GM20000 (cell line): ENCODE measurements at places on chromosomes 4 and X.
A peak's percentile ranks its signal among the peaks of the same experiment; 100 is the strongest.

DNA sequence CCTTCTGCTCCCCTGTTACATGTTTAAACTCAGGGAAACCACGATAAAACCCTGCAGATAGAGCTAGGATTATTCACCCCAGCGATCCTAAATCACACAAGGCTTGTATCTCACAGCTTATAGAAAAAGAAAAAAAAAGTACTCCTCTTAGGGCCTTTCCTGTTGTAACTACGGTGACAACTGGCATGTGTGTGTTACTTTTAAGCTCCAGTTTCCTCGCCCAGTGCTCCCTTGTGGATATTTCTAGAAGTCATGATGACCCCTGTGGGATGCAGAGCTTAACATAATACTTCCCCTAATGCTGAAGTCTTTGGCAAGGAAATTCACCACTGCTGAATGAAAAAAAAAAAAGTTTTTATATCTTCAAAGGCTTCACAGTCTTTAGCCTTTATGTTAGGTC is 114.7 kb downstream of the NWD2 start:
- DNase-seq = no peak

- DNase-seq = peak; percentile 34
Observed at GRCh38 chr4:103915224-103915869, 195.6 kb upstream of the TACR3 start.

DNA sequence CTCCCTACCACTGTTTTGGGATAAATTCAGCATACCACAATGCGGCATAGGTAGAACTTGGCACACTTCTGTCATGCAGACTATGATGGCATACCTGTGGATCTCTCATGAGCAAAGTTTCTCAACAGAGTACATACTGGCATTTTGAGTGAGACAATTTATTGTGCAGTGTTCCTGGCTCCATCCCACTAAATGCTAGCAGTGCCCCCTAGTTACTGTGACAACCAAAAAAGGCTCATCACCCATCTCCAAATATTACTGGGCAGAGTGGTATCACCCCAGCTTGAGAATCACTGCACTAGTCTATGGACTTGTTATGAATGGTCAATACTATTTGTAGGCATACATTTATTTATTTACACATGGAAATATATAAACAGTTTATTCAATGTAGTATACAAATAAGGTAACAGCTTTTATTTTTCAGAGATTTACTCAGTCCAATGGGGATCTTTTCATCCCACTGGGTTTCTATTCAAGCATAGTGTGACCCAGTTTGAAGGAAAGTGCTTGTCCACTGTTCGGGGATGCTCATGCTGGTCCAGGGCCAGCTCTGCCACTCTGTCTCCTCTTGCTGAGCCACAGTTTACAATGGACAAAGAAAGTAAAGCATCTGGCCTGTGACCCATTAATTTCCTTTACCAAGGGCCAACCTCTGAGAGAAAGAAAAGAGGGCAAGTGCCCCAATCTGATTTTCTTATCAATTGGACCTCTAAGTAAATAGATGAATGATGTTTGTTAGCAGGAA is 81.0 kb upstream of the IL2 start:
- no peak for DNase-seq

- no peak for DNase-seq
Observed at GRCh38 chr4:34105311-34105710, 2139.0 kb downstream of the ARAP2 start.

DNA sequence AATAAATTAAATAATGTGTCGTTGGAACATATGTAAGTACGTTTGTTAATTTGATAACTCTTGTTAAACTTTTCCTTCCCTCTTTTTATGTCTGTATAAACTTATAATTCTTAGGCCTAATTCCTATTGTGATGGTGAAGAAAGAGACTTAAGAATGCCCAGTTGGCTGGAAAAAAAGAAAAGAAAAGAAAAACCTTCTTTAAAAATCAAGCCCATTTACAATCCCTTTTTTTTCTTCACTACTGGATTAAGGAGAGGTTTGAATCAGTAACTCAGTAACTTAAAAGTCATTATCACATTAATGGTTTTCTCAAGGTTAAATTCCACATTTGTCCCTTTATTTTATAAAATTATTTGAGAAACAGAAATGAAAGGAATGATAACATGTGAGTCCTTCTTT is 253.3 kb upstream of the MAGEB2 start:
- DNase-seq = no peak

GRCh38 chrX:115360220-115360781 is 70.8 kb downstream of the LUZP4 start:
- no peak for DNase-seq

DNA sequence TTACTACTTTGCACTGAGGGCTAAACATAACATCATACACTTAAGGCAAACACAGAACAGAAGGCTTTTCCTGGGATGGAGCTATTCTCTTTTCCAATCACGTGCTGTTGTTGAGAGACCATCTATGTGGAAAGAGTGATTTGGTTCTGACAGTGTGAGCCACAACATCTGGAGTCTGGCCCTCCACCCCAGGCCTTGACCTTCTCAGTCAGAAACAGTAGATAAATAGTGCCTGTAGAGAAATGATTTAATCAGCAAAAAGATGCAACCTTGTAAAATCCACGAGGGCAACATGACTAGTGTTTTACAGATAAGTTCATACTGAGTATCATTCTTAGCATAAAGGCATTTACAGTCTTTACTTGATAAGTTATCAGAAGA is 10.8 kb upstream of the SFRP2 start:
- DNase-seq = no peak

DNA sequence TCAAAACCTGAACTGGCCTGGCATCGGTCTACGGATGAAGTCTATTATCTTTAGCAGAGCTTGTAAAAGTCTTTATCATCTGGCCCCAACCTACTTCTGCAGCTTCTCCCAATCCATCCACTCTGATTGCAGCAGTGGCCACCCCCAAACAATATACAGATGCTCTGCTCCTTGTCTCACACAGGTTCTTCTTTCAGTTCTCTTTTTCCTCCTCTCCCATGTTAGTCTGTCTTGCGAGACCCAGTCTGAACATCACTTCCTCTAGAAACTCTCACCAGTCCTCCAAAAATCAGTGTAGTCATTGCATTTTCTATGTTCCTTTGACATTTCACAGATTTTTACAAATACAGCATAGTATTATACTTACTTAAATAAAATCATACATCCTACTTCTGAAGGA is 163.0 kb downstream of the FRMPD4 start:
- no peak for DNase-seq

GRCh38 chr4:20552004-20552403 is 148.3 kb upstream of the PACRGL start:
- DNase-seq = no peak

DNA sequence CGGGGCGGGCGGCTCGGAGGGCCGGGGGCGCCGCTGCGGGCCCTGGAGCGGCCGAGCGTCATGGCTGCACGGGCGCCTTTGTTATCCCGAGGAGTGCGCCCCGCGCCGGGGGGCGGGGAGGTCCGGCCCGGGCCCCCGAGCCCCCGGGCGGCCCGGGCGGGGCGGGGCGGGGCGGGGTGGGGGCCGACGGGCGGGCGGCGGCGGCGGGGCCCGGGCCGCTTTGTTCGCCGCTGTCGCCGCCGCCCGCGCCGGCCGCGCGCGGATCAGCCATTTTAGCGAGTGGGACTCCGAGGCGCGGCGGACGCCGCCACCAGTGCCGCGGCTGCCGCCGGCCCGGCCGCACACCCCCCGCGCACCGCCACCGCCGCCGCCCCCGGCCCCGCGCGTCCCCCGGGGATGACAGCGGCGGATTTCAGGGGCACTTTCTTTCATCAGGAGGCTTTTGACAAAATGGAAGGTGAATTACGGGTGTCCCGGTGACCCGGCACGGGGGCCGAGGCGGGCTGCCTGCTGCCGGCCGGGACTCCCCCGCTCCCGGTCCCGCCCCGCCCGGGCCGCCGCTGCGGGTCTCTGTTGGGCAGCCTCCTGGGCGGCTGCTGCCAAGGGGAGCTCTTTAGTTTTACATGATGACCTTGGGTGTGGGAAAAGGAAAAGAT is 1.2 kb downstream of the HMGB3 start:
- DNase-seq = peak; percentile 36

- no peak for DNase-seq
Observed at GRCh38 chr4:173073939-173074500, 94.6 kb upstream of the GALNT7 start.

GRCh38 chrX:106042296-106042695 is 3.8 kb upstream of the SERPINA7 start:
- no peak for DNase-seq

DNA sequence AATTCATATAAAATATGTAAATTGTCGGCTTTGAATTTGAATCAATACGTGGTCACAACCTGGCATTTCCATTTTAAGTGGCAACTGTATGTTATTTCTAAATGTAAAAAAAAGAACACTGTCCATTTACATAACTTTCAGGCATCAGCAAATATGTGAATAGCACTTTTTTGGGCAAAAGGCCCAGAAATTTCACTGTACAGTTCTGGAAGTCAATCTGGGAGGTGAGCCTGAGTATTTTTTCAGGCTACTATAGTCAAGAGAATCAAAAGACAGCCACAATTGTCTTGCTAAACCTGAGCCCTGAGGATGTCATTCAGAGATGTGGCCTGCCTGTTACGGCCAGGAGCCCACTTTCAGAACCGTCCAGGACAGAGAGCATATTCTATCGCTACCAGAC is 543.9 kb upstream of the MAGEB2 start:
- no peak for DNase-seq

- DNase-seq = peak; percentile 58
Observed at GRCh38 chr4:190014771-190015537, 12.1 kb downstream of the FRG2 start.

DNA sequence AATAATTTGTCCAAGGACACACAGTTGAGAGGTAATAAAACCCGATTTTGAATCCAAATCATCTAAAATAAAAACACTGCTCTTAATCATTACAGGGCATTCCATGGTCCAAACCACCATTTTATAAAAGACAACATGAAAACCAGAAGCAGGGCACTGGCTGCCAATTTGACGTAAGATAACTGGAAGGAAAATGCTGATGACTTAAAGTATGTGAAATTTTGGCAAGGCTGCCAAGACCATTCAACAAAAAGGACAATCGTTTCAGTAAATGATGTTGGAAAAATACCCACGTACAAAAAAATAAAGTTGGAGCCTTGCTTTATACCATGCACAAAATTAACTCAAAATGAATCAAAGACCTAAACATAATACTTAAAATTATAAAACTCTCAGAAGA is 344.4 kb downstream of the RAPGEF2 start:
- no peak for DNase-seq

GRCh38 chrX:68574240-68574639 is 73.2 kb upstream of the STARD8 start:
- no peak for DNase-seq

GRCh38 chr4:62285026-62285425 is 1084.9 kb downstream of the ADGRL3 start:
- DNase-seq = no peak

GRCh38 chr4:168765726-168766125 is 244.3 kb downstream of the CBR4 start:
- no peak for DNase-seq

DNA sequence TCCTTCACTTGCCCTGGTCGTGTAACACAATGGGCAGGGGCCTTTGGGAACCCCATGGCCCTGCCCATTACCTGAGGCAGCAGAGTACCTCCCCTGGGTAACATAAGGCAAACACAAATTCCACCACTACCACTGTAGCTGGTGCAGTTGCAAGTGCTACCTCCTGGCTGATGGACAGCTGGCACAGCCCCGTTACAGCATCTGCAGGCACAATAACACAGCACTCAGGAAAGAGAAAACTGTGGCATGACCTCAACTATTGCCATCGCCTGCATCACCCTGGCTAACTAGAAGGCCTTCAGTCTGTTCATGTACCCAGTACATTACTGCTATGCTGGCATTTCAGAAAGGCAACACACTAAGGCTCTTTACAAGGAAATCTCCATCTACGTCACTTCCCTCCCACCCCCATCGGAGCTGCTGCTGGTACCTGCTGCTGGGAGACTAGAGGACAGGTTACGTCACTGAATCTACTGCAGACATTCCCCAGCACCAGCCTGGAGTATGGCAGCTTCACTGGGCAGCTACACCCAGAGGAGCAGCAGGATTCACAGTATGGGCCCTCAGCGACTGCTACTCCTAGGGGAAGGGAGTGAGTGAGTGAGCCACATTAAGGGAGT is 39.4 kb downstream of the ARFIP1 start:
- DNase-seq = no peak

- no peak for DNase-seq
Observed at GRCh38 chr4:26044524-26044923, 130.5 kb downstream of the SMIM20 start.

DNA sequence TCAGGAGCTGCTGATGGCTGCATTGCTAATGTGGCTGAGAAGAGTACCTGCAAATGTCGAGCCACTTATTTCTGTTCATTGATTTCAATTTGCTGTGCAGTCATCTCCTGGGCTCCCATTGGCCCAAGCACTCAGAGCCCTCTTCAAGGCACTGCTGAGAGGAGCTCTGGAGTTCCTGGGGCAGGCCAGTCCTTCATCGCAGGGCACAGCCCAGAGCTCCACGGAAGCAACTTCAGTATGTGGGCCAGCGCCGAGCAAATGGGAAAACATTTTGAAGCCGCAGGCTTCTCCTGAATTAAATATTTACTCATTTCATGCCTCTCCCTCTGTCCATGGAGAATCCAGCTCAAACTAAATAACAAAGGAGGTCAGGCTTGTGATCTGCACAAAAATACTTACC is 383.3 kb downstream of the BCOR start:
- DNase-seq = no peak

GRCh38 chr4:102281171-102281839 is 64.0 kb downstream of the SLC39A8 start:
- DNase-seq = no peak

- no peak for DNase-seq
Observed at GRCh38 chr4:20603671-20604313, 96.5 kb upstream of the PACRGL start.

DNA sequence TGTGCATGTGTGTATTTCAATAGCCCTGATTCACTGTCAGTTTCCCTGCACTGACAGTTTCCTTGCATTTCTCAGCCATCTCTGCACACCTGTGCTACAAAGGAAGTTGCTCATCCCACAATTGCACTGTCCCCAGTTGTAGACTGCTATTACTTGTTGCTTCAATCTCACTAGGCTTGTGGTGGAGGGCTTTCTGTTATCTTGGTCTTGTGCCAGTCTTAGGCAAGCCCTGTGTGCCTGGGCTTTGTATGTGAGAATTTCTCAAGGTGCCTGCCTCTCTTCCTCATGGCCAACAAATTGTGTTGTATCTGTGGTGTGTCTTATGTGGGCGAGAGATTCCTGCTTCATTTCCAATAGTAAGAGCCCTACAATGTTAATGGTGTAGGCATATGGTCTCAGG is 467.4 kb downstream of the GRIA2 start:
- DNase-seq = no peak

GRCh38 chr4:55125763-55126541 is 557 bp upstream of the KDR start:
- no peak for DNase-seq

DNA sequence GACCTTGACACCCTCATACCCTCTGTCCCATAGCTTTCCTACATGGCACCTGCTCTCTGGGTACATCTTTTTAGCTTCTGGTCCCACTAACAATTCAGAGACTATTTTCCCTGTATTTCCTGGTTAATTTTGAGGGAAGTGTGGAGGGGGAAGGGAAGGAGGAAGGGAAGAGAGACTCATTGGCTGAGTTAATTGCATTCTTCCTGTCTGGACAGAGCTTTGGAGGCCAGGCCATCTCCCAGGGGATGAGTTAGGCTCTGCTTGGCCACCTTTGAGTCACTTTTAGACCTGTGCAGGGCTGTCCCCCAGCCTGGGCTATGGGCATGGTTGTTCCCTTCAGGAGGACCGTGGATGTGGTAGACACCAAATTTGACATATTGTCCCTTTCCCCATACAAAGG is 167.9 kb upstream of the PGRMC2 start:
- DNase-seq = no peak
